ENCODE measurements at places on chromosomes 11 and 22.

DNA sequence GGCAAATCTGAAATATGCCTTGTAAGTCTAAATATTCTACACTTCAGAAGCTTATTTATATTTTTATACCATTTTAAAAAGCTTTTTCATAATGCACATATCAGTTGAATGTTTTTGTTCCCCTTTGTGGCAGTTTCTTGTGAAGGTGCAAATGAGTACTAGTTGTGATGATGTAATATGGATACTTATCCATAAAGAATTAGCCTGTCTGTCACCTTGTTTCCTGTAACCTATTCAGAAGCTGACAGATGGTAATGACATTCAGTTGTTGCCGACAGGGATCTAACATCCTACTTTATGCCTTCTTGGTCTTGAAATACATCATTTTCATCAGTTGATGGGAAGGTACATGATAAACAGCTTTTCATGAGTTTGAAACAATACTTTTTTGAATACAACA, 2.9 kb downstream of the QSER1 start:
- DNase-seq = no peak

DNA sequence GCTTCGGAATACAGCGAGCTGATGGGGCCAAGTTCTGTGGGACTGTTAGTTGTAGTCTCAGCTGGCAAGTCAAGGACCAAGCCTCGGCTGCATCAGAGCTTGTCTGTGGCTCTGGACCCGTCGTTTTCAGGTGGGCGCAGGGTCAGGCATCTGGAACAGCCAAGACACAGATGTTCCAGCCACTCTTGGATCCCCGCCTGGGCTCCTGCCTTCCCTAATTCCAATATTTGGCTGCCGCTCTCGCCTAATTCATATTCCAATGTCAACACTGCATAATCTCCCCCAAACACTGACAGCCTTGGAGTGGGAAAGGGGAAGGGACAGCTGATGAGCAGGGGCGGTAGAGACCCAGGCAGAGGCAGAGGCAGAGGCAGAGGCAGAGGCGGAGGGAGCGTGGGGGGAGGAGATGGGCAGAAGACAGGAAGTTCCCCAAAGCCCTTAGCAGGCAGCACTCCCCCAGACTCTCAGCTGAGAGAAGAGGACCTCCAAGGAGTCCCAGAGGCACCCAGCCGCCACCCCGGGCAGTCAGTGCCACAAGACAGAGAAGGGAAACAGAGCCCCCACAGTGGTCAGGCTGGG, 49.6 kb upstream of the SLC35C1 start:
- no peak for DNase-seq

- DNase-seq = no peak
Observed at GRCh38 chr11:27124514-27125264, 84.1 kb downstream of the BBOX1 start.

DNA sequence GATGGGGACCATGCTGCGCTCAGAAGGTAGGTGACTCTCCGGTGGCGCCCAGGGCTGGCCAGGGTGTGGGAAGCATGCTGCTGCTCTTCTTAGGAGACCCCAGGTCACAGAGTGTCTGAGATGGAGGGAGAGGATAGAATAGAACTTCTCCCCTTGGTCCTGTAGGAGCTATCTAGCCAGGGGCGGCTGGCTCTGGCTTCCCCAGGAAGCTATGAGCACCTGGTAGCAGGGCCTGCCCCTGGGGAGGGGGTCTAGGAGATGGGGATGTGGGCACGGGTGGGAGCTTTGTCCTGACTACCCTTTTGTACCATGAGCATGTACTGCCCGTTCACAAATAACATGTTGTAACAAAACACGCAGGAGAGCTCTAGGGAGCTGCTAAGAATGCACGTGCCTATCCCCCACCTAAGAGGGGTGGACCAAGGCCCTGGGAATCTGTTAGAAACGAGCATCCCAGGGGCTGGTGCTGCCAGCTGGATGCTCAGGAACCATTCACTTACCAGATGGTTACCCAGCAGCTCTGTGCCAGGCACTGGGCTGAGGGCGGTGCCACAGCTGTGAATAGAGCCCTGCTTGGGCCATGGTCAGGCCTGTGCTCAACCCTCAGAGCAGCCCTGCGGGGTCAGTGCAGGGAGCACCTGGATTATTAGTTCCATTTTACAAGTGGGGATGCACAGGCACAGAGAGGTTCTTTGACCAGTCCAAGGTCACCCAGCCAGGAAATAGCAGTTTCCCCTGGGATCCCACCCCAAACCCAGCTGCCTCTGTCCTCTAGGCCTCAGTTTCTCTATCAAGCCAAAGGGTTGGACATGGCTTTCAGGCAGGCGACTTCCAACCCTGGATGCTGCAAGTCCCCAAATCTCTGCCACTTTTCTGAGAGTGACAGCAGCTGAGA, 2.2 kb downstream of the SLC39A13 start:
- DNase-seq = no peak

GRCh38 chr11:124611064-124611463, at the start of gene PANX3:
Gene PANX3 (plus strand): TSS chr11:124611428. CDS start chr11:124611557, 129 bp downstream.
- DNase-seq = no peak

- no peak for DNase-seq
Observed at GRCh38 chr11:35372565-35373283, 46.6 kb downstream of the SLC1A2 start.

DNA sequence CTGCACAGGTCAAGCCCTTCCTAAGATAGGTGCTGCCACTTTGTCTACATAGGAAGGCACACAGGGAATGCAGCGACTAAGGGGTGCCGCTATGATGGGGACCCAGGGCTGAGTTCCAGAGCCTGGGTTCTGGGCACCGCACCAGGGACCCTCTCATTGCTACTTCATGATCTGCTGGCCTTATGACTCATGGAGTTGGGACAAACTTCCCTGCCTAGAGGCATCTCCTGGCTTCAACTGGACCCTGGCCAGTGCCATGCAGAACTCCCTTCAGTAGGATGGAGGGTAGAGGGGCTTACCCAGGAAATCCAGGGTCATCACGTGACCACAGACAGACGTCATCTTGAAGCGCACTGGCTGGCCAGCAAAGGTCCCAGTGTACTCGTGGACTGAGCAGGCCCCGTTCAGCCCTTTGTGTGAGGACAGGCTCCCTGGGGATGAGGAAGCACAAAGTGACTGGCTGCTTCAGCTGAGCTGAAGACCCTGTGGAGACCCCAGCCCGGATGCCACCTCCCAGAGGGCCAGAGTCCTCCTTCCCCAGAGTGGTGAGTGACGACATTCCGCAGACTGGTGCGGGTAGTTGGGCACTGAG, 8.4 kb downstream of the TOP3B start:
- DNase-seq = no peak

- no peak for DNase-seq
Observed at GRCh38 chr11:18012122-18012905, 533 bp downstream of the SERGEF start.

DNA sequence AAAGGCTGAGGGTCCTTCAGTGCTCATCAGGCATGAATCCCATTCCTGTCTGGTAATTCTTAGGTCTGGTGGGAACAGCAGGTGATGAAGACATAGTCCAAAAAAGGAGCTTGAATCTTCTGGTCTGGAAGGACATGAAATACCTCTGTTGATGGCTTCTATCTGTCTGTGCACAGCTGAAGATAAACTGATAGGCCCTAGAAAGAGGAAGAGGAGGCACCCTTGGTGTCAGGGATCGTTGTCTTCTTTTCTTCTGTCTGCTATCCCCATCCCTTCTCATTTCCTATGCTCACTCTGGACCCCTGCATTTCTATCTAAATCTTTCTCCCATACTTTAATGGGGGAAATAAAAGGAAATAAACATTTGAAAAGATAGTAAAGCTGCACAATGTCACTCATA, 9.4 kb downstream of the AGBL2 start:
- DNase-seq = no peak

Data from NT2/D1 (cell line).